ENCODE measurements at places on chromosomes 11 and 22. TPM values are rescaled to one million over a fixed set of nuclear protein-coding genes. Genes with fewer than 3 reads are reported as not detected.
A peak's percentile ranks its signal among the peaks of the same experiment; 100 is the strongest.

- no peak for ATAC-seq
Measured at GRCh38 chr11:100575860-100576717, 111.0 kb upstream of the ARHGAP42 start.

- ATAC-seq, result peak; percentile 80
Measured at GRCh38 chr22:23225724-23226496, 45.6 kb downstream of the BCR start.

CBLIF gene
- not detected for total RNA-seq

OR51G1 gene
- total RNA-seq, result not detected

MOGAT2 gene
- total RNA-seq, result not detected

GRCh38 chr22:31682751-31683150, 20.7 kb upstream of the PISD start:
- no peak for ATAC-seq

- ATAC-seq, result no peak
Measured at GRCh38 chr22:32175115-32175514, 16.0 kb upstream of the C22orf42 start.

DNA sequence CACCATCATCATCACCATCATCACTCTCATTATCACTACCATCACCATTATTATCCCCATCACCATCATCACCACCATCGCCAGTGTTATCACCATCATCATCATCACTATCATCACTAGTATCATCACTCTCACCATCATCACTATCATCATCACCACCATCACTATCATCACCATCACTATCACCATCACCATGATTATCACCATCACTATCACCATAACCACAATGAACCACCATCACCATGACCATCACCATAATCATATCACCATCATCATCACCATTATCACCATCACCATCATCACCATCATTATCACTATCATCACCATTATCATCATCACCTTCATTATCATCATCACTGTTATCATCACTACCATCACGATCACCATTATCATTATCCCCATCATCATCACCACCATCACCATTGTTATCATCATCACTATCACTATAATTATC, 326.7 kb downstream of the BRD1 start:
- no peak for ATAC-seq

DNA sequence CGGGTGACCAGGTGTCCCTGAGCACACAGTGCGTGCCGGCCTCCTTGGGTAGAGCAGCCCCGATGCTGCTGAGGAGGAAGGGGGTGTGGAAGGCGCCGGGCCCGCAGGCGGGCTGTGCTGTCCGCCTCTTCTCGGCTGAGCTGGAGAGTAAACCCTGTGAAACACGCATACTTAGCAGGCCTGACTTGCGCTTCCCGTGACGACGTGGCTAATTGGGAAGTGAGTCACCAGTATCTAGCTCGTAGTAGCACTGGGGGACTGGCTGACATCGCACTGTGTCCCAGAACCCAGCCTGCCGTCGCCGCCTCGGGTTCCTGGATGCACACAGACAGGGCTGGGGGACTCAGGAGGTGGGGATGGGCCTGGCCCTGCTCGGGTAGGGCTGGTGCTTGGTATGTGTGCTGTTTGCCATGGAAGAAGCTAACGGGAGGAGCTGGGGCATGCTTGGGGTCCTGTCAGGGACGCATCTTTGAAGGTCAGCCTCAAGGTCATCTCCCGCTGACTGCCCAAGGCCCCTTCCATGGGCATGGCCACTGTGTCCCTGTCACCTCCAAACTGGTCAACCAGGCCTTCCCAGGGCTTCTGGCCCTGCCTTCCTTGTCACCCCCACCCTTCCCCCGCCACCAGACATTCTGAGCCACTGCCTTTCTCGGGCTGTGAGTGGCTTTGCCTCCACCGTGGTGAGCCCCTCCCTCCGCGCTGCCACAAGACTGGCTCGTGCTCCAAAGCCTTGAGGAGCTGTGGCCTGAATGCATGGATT, 1327.0 kb downstream of the BRD1 start:
- no peak for ATAC-seq

DNA sequence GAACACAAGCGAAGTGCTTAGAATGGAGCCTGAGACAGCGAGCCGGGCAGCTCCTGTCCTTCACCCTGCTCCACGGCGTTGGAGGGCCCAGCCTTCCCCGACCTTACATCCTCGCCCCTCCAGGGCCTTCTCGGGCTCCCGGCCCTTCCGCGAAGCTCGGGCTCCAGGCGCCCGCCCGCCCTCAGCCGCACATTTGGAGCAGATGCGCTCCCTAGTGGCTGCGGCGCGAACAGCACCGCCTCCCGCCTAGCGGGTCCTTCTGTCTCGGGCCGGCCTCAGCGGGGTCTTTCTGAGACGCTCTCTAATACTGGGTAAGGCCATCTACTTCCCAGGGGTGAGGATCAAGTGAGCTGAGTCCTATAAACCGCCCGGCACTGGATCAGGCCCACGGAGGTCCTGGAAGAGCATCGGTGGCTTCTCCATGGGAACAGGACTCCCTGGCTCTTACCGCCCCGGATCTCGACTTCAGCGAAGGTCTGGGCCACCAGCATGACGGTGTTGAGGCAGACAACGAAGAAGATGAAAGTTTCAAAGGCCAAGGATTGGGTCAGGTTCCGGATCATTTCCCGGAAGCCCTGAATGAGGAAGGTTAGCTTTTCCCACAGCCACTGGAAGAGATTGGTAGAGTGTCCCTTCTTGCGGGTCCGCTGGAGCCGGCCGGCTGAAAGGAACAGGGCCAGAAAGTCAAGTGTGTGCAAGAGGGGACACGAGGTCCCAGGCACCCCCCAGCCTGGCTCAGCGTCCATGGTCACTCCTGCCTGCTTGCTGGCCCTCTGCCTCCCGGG, 3.7 kb downstream of the CATSPER1 start:
- peak; percentile 86 for ATAC-seq

GRCh38 chr11:128357073-128357472, 230.3 kb downstream of the ETS1 start:
- no peak for ATAC-seq

- ATAC-seq, result no peak
Measured at GRCh38 chr11:83881428-83881827, 595.3 kb upstream of the CCDC90B start.

DNA sequence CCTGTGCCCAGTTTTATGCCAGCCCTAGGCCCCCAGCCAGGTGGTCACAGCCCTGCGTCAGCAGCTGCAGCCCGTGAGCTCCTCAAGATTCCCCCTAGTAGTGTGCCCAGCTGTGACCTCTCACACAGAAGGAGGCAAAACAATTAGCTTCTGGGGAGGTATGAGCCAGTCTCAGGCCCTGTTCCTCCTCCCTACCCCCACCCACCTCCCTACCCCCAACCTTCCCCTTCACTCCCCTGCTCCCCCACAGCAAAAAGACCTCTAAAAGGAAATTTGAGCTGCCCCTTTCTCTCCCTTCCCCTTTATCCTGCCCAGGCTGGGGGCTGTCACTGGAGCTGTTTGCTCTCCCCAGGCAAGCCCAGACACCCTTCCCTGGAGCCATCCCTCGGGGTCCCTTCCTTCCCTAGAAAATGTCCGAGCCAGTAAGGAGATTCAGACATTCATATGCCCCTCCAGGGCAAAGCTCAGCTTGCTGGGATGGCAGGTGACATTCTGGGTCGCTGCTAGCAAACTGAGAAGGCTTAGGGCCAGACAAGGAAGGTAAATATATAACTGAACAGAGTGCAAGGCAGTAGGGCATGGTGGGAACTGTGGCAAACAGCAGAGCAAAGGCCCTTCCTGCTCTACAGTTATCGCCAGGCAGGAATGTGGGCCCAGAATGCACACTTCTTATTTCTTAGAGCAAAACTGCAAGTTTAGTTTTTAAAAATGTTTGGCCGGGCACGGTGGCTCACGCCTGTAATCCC, 300.2 kb downstream of the MN1 start:
- ATAC-seq, result no peak

FIBP gene
- 62.3 TPM for total RNA-seq

GSTT2B gene
- total RNA-seq, result 10.8 TPM

DNA sequence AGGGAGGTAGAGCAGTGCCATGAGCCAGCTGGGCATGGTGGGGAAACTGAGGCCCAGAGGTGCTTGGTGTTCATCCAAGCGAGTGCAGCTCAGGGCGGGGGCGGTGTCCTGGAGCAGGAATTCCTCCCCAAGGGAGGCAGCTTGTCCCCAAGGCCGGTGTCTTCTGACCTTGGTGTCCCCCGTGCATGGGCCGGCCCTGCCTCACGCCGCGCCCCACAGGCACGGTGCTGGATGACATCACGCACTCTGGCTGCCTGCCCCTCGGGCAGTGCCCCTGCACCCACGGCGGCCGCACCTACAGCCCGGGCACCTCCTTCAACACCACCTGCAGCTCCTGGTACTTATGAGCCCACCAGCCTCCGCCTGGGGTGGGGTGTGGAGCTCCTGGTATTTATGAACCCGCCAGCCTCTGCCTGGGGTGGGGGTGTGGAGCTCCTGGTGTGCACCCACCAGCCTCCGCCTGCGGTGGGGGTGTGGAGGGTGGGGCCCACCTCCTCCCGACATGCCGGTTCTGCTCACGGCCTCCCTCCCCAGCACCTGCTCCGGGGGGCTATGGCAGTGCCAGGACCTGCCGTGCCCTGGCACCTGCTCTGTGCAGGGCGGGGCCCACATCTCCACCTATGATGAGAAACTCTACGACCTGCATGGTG, 6.7 kb downstream of the MUC5B start:
- ATAC-seq, result no peak

CCDC87 gene
- total RNA-seq, result 1.0 TPM

ZNF280B gene
- 0.40 TPM for total RNA-seq

GRCh38 chr11:134097166-134097565, 28.3 kb downstream of the JAM3 start:
- ATAC-seq, result no peak

GRCh38 chr22:50724616-50725015, 13.4 kb upstream of the ACR start:
- no peak for ATAC-seq

GRCh38 chr11:125372911-125373310, 123.2 kb downstream of the FEZ1 start:
- ATAC-seq, result no peak

- peak; percentile 23 for ATAC-seq
Measured at GRCh38 chr11:64870893-64871466, 7.4 kb downstream of the EHD1 start.

GRCh38 chr11:130798801-130799200, 117.5 kb downstream of the SNX19 start:
- no peak for ATAC-seq

DNA sequence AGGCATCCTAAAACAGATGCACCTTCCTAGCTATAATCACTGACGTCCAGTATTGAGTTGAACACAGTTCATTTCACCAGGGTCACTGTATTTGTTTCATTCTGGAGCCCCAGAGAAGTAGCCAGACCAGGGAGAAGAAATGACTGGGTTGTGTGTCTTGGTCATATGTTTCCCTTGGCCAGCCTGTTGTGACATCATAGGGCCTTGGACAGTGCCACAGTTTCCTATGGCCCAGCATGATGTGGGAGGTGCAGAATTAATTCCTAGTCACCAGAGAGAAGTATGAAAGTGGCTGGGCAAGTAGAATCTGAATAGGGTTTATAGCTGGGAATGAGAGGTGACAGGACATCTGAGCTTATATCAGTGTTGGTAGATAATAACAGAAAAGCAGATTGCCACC, 84.0 kb upstream of the ZBED5 start:
- no peak for ATAC-seq

GRCh38 chr11:13883042-13883441, 79.5 kb upstream of the SPON1 start:
- no peak for ATAC-seq

GRCh38 chr11:103661185-103661584, 375.3 kb upstream of the DDI1 start:
- no peak for ATAC-seq

DNA sequence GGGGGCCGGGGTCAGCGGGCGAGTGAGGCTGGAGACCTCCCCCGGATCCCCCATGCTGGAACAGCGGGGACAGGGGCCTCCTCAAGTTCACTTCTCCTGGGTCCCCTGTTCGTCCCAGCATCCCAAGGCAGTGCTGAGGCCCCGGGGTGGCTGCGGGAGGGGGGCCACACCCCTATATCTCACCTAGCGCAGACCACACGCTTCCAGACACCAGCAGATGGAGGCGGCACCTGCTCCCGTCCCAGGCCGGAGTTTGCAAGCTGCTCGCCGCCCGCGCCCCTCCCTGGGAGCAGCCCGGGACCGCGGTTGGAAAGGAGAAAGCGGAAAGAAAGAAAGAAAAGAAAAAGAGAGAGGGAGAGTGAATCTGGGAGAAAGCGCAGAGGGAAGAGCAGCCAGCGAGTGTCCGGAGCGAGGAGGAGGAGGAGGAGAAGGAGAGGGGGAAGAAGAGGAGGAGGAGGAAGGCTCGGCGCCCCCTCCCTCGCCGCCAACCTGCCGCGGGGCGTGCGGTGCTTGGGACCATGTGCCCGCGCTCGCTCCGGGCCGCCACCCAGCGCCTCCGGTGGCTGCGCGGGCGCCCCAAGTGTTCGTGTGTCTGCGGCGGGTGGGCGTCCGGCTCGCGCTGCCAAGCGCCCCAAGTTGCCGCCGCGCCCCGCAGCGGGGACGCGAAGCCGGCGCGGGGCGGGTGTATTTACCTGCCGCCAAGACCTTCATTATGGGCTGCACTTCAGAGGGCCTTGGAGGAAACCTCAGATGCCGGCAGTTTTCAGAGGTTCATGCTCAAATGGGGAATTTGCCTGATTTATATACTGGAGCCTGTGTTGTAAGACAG, at the start of gene LIF:
Gene LIF, minus strand, starts transcription at position 775 of the 829 bp plus-strand sequence. Its CDS starts 64 bp downstream, at position 711.
- peak; percentile 17 for ATAC-seq

GRCh38 chr11:41044747-41045146, 414.7 kb downstream of the LRRC4C start:
- ATAC-seq, result no peak

DNA sequence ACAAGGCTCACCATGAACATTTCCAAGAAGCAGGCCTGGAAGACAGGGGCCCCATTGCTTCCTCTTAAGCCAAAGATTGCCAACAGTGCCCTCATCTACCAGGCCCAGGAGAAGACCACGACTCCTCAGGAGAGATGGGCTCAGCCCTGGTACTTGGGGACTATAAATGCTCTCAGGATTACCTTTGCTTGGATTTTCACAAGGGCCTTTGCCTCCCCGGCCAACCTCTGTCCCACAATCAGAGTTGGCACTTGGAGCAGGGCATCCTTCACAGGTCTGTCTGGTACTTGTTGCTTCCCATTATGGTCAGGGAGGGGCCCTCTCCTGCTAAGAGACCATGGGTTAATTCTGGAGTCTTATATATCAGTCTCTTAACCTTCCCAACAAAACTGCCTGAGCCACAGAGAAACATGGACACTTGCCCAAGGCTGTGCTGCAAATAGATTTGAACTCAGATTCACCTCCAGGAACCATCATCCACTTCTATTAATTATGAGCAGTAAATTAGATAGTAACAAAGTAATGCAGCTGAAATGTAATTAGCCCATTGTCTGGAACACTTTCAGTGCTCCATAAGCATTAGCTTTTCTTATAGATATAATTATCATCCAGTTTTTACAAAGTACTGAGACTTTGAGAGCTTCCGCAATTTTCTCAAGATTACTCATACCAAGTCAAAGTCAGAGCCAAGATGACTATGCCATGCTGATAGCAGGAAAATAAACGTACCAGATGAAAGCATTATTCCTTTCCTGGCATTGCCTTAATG, 33.5 kb downstream of the POU2AF3 start:
- peak; percentile 24 for ATAC-seq
